PC-9 (cell line): ENCODE measurements at places on chromosomes 1 and 21. TPM values are rescaled to one million over a fixed set of nuclear protein-coding genes. Genes with fewer than 3 reads are reported as not detected.

DNA sequence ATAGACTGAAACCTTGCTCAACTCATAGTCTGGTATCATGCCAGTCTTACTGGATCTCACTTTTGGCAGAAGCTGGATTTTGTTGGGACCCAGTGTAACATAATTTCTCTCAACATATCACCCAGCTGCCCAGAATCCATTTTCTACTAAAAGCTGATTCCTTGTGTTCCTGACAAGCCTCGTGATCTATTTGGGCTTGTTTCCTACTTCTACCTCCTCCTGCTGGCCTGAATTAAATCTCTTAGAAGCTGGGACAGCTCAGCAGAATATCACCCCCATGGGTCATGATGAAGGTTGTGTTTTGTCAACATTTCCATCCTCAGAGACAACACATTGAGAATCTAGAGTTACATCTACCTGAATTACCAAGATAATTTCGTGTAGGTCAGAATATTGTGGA lies 7.7 kb downstream of the GOLT1A start:
- peaks cover 25% of the 10 kb centered on the region for H3K4me1 ChIP-seq
- H3K4me3 ChIP-seq: no peak overlapping the region
- no peak for DNase-seq

DNA sequence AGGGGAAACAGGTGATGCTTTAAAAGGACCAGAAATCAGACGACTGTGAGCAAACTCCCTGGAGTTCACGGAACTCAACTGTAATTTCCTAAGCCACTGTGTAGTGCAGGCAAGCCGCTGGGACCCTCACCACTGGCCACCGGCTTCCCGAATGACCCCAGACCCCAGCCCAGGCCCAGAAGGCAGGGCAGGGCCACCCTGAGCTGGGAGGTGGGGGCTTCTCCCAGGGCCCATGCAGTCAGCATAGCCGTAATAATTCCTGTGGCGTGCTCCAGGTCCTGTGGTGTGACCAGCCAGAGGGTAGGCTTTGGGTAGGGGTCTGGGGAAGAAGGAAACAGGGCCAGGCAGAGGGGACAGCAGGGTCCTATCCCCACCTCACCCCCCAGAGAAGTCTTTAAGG lies 3.5 kb upstream of the ARF1 start:
- no peak overlapping the region for H3K27ac ChIP-seq
- H3K36me3 ChIP-seq: peaks cover 8% of the 10 kb centered on the region; the same call in 1 of the 2 replicates
- DNase-seq: no peak
- H3K4me3 ChIP-seq: no peak overlapping the region
- no peaks in the 10 kb centered on the region for H3K27me3 ChIP-seq
- peaks cover 5% of the 10 kb centered on the region; the same call in 1 of the 2 replicates for H3K4me1 ChIP-seq

GRCh38 chr21:32114419-32115035 lies 164.3 kb downstream of the MIS18A start:
- DNase-seq: no peak
- H3K27me3 ChIP-seq: peaks cover 15% of the 10 kb centered on the region; the same call in 1 of the 2 replicates
- no peak overlapping the region for H3K4me3 ChIP-seq
- H3K36me3 ChIP-seq: no peaks in the 10 kb centered on the region
- H3K4me1 ChIP-seq: no peaks in the 10 kb centered on the region

- peaks cover 29% of the 10 kb centered on the region for H3K4me1 ChIP-seq
- H3K4me3 ChIP-seq: no peak overlapping the region
- no peak for DNase-seq
- no peaks in the 10 kb centered on the region for H3K27me3 ChIP-seq
Measured at GRCh38 chr1:42926879-42927242, 31.8 kb downstream of the SLC2A1 start.

GRCh38 chr21:33892853-33893252 lies 22.8 kb downstream of the ATP5PO start:
- no peak overlapping the region for H3K27ac ChIP-seq
- DNase-seq: no peak
- H3K27me3 ChIP-seq: no peaks in the 10 kb centered on the region
- no peak overlapping the region for H3K4me3 ChIP-seq
- no peaks in the 10 kb centered on the region for H3K36me3 ChIP-seq

DNA sequence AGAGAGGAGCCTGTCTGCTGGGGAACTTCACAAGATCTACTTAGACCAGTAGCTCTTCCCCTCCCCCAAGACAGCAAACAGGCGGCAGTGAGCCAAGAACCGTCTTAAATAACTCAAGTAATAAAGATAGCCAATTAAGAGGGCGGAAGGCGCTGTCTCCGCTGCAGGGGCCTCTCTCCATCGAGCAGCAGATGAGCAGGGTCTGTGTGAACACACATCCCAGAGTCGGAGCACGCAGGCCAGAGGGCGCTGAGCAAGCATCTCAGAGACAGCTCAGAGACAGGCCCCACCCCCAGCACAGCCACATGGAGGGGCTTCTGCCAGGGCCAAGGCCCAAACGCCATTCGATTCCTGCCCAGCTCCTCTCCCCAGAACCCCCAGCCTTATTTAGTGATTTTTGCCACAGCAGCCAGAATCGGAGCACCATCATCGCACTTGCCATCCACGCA lies 11.1 kb downstream of the IFFO2 start:
- no peak overlapping the region for H3K27ac ChIP-seq
- DNase-seq: no peak
- H3K36me3 ChIP-seq: no peaks in the 10 kb centered on the region
- no peaks in the 10 kb centered on the region for H3K27me3 ChIP-seq

DNA sequence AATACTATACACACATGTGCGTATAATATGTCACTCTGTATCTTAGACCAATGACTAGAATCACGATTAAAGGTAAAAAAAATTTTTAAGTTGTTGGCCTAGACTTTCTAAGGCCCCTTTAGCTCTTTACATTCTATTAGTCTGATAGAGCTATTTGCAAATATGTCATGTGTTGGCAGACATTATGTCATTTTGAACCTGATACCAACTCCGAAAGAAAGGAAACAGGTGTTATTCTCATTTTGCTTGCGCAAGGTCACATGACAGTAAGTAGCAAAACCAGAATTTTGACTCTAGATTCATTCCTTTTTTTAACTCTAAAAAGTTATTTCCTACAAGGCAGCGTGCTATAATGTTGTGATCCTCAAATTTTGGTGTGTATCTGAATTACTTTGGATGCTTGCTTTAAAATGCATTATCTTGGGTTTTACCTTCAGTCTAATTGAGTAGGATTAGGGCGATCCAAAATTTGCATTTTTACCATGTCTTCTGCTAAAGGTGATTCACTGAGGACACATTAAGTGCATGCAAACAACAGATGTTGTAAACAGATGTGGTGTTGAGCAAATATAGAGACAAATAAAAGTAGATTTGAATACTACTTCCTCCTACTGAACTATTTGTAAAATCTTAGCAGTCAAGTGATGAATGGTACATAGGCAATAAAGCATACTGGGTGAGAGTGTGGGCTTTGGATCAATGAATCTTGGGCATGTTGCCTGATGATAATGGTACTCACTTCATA lies 63.5 kb upstream of the KIAA1614 start:
- no peak overlapping the region for H3K27ac ChIP-seq
- H3K4me3 ChIP-seq: no peak overlapping the region
- H3K4me1 ChIP-seq: no peaks in the 10 kb centered on the region
- no peaks in the 10 kb centered on the region for H3K27me3 ChIP-seq
- H3K36me3 ChIP-seq: no peaks in the 10 kb centered on the region

The HRNR gene
- not detected in 2 replicates for total RNA-seq

The PTCH2 gene
- total RNA-seq: 0.28 and 0.83 TPM in 2 replicates

The EPHA8 gene
- not detected in 2 replicates for total RNA-seq

The PGLYRP4 gene
- not detected in 2 replicates for total RNA-seq

The DMRTA2 gene
- total RNA-seq: not detected in 2 replicates
